ENCODE measurements at places on chromosomes 4 and X. TPM values are rescaled to one million over a fixed set of nuclear protein-coding genes. Genes with fewer than 3 reads are reported as not detected.

GRCh38 chr4:86938771-86939520, 4.1 kb downstream of the AFF1 start:
- DNase-seq = no peak

The ZNF157 gene
- total RNA-seq = 1.2 TPM

The BEND2 gene
- total RNA-seq = not detected

GRCh38 chr4:26692014-26692726, 108.3 kb downstream of the TBC1D19 start:
- DNase-seq = no peak

The DSPP gene
- not detected for total RNA-seq

GRCh38 chrX:580030-580429, 50.6 kb upstream of the SHOX start:
- DNase-seq = no peak

GRCh38 chr4:121096629-121097028, 24.3 kb upstream of the NDNF start:
- DNase-seq = no peak

DNA sequence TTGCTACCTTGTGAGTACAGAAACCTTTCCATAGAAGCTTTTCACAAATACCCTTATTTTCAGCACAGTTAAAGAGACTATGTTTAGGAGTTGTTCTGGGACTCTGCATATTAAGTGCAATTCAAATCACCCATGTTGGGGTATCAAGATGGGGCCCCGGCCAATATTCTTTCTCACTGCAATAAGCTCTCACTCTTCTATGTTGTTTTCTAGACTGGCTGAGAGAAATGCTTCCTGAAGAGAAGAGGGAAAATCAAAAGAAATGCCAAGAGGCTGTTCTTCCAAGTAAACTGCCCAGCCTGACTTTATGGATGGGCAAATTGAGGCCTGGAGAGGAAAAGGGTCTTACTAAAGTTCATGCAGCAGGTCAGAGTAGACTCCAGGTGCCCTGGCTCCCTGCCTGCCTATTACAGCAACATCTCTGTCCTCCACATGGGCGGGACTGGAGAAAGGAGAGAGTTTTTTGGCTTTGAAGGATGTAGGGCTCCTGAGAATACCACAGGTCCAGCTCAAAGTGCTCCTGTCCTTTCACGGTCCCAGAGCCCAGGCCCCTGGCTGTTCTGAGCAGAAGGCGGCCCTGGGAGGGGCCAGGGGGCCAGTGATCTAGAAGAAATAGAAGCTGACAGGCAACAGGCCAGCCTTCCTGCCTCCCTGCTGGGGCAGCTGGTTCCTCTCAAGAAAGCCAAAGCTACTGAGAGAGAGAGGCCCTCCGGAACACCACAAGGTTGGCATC, 745 bp upstream of the IQSEC2 start:
- DNase-seq = no peak

DNA sequence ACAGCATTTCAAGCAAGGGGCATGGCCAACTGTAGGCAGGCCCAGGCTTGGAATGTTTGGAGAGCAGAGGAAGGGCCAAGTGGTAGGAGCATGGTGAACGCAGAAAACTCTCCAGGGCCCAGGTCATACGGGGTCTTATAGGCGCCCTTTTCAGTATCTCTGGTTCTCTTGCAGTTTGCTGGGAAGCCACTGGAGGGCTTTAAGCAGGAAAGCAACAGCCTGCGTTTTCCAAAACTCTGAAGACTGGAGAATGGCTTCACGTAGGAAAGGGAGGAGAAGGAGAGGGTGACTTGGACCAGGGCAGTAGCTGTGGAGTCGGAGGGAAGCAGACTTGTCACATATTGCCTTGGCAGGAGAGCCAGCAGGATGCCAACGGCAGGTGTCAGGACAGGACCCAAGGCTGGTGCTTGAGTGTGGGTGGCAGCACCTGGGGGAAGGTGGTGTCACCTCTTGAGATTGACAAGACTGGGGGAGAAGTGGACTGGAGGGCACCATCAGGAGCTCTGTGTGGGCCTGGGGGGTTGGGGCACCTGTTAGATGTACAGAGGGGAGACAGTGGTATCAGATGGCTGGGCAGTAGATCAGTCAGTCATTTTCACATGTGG, 21.9 kb downstream of the TKTL1 start:
- DNase-seq = no peak

The MAGEA8 gene
- total RNA-seq = not detected

DNA sequence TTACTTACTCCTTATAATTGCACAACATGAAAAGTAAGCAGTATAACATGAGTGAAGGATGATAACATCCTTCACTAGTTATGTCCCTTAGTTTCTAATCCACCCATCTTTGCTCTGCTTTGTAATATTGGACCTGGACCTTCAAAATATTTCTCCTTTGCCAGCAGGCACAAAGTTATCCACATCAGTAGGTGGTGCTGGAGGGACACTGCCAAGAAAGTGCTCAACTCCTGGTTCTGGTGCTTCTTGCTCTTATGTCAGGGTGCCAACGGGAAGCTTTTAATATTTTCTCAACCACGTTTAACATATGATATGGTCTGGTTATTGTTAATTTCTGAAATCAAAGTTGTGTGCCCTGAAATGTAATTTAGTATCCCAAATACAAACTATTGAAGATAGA, 49.1 kb downstream of the TMEM165 start:
- DNase-seq = no peak

The CT45A5 gene
- total RNA-seq = not detected

GRCh38 chr4:1379351-1379781, 26.9 kb downstream of the NKX1-1 start:
- DNase-seq = no peak

DNA sequence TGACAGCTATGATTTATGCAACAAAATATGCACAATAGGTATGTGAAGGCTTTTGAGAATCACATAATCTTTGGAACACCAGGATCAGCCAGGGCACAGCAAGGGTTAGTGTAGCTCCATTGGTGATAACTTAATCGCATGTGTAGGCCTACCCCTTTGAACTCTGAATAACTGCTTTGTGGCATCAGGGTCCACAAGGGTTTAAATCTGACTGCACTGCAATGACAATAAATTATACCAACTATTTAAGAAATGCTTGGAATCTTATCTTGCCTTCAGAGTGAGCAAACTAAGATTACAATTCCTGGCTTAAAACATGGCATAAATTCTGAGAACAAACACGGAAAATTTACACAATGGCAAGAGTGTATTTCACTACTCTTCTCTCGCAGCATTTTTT, 245.8 kb downstream of the FBXO8 start:
- DNase-seq = no peak

- DNase-seq = no peak
Measured at GRCh38 chr4:126799971-126800574, 832.7 kb upstream of the INTU start.

The CT55 gene
- total RNA-seq = not detected

- DNase-seq = no peak
Measured at GRCh38 chrX:45775468-45775867, 574.8 kb upstream of the DIPK2B start.

GRCh38 chr4:175671491-175671934, 140.6 kb downstream of the GPM6A start:
- no peak for DNase-seq

The TEC gene
- 8.8 TPM for total RNA-seq

The PRKG2 gene
- total RNA-seq = 0.35 TPM

GRCh38 chr4:24774452-24774851, 20.9 kb upstream of the SOD3 start:
- no peak for DNase-seq

The RAB33B gene
- total RNA-seq = 6.8 TPM

The KIF4A gene
- total RNA-seq = 0.49 TPM

DNA sequence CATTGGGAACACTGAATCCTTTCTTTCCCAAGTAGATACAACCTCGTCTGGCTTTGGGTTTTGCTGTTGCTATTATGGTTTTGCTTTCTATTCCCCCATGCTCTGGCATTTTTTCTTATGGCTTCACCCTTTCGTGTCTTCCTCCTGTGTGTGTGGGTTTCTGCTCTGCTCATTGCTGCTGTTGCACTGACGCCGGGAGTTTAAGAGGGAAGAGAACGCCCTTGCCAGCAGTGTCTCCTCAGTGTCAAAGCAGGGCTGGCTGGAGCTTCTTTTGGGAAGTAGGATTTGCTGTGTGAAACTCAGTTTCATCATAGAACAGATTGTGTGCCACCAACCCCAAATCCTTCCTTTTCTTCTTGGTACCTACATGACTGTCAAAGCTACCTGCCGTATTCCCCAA, 63.7 kb downstream of the CLDN22 start:
- no peak for DNase-seq

- DNase-seq = no peak
Measured at GRCh38 chr4:1210971-1211370, 38.0 kb downstream of the CTBP1 start.

- no peak for DNase-seq
Measured at GRCh38 chr4:114879916-114880669, 233.3 kb downstream of the NDST4 start.

DNA sequence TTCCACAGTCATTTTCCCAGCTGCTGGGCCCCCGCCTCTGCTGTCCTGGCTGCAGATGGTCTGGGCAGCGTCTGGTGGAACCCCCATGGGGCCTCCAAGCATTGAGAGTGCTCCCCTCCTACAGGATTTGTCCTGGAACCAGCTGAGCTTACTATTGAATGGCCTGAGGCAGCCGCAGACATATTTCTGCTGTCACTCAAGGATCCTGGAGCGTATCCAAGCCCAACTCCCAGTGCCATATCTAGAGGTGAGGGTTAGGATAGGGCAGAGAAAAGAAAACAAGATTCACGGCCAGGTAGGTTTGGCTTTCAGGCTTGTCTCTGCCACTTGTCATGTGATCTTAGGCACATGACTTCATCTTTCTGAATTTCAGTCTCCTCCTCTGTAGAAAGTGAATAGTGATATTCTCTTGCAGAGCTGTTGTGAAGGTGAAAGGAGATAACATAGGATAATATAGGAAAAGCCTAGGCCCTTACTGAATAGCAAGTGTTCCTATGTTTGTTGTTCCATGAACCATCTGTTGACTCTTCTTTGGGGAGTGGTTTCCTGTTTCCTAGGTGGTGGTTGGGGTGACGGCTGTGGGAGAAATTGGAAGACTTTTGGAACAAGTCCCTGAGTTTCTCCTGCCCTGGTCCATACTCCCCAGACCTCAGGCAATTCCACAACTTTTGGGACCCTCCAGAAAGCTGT, 52.3 kb downstream of the SEPSECS start:
- DNase-seq = no peak

The PLAC8 gene
- 142 TPM for total RNA-seq

GRCh38 chrX:45540181-45540580, 339.5 kb upstream of the DIPK2B start:
- no peak for DNase-seq

DNA sequence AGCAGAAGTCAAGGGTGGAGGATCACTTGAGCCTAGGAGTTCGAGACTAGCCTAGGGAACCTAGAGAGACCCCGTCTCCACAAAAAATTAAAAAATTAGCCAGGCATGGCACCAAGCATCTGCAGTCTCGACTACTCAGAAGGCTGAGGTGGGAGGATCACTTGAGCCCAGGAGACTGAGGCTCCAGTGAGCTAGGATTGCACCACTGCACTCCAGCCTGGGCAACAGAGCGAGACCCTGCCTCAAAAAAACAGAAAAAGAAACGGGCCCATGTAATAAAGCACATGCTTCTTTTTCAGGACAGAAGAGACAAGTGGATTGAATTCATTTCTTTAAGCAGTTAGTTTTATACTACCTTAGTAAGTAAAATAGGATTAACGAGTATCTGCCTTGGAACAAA, 42.0 kb downstream of the ELOVL6 start:
- DNase-seq = no peak

The NPY5R gene
- not detected for total RNA-seq

The FRMD7 gene
- not detected for total RNA-seq

GRCh38 chr4:11053601-11054220, 369.1 kb upstream of the CLNK start:
- DNase-seq = no peak

GRCh38 chr4:119652998-119653397, 24.4 kb upstream of the PDE5A start:
- no peak for DNase-seq

The LDOC1 gene
- 5.5 TPM for total RNA-seq

- DNase-seq = no peak
Measured at GRCh38 chrX:154490021-154490413, 412 bp downstream of the SLC10A3 start.

DNA sequence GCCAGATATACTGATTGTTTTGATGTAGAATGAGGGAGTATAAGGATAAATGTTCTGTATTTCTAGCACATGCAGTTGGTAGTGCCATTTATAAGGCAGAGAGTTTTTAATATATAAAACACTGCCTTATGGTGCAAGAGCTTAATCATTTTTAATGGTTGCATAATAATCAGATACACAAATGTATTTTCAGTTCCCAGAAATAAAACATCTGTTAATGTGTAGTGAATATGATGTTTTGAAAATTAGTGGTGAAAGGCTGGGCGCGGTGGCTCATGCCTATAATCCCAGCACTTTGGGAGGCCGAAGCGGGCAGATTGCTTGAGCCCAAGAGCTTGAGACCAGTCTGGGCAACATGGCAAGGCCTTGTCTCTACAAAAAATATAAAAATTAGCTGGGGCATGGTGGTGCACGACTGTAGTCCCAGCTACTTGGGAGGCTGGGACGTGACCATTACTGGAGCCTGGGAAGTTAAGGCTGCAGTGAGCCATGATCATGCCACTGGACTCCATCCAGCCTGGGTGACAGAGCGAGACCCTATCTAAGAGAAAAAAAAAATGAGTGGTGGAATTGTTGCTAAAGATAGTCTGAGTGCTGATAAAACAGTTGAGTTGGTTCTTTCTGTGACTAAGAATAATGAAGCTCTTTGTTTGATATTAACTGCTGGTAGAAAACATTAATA, 29.3 kb downstream of the CLCN3 start:
- DNase-seq = no peak

The FGA gene
- total RNA-seq = not detected

The NR0B1 gene
- not detected for total RNA-seq

DNA sequence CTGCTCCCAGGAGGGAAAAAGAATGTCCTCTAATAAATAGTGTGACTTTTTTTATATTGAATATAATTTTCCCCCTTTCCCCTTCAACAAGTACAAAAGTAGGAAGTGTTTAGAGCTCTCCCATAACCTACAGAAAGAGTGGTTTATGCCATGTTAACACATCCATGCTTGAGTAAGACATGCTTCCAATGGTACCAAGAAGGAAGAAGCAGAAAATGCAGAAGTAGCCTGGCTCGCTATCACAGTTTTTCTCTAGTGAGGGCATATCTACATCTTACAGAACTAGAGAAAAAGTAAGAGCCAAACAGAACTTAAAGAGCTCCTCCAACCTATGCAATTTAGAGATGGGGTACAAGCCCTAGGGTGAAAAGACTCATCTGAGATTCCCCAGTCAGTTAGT, 82.5 kb downstream of the ARHGEF9 start:
- DNase-seq = no peak
